ENCODE measurements at places on chromosomes 5 and 9.
A peak's percentile ranks its signal among the peaks of the same experiment; 100 is the strongest.

GRCh38 chr9:87569008-87569509 is 71.4 kb downstream of the DAPK1 start:
- DNase-seq = no peak

DNA sequence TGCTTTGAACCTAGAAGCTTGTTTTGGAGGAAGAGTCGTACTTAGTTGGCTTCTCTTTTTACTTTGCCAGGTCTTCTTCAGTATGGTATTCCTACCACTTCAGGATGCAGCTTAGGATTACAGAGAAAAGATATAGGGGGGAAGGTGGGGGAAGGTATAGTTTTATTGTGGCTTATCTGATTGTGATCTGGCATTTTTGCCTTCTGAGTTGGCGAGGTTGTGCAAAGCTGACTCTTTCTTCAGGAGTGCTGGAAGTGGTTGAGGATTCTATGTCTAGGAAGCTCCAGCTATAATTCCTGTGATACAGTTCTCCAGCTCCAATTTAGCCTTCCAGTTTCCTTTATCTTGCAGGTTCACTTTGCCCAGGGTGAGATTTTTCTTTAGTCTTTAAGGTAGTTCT is 7.0 kb downstream of the CDC42SE2 start:
- DNase-seq = no peak

GRCh38 chr9:98607152-98607551 is 101.6 kb downstream of the GABBR2 start:
- no peak for DNase-seq

DNA sequence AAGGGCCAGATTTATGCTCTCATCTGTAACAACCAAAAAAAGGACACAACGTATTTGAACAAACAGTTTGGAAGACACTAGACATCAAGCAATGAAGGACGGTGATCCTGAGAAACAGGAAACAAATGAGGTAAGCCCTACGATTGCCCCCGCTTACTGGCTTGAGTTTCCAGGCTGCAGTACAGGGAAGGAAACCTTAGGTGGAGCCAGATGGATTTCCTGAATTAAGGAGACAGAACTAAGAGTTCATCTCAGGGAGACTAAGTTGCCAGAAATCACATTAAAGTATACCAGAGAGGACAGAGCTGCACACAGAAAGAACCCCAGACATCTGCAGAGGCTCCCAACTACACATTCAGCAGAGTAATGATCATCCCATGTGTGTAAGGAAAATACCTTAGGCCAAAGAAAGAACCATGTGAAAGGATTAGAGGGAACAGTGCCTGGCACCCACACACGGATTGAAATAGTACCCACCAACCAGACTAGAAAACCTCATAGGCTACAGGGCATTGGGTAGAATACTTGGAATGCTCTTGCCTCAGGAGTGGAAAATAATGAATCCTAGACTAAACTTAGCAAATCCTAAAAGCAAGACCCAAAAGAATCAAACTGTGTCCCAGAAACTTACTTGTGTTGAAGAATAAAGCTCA is 99.3 kb upstream of the NIPBL start:
- no peak for DNase-seq

- DNase-seq = no peak
Observed at GRCh38 chr5:66223637-66224036, 79.5 kb downstream of the SREK1 start.

DNA sequence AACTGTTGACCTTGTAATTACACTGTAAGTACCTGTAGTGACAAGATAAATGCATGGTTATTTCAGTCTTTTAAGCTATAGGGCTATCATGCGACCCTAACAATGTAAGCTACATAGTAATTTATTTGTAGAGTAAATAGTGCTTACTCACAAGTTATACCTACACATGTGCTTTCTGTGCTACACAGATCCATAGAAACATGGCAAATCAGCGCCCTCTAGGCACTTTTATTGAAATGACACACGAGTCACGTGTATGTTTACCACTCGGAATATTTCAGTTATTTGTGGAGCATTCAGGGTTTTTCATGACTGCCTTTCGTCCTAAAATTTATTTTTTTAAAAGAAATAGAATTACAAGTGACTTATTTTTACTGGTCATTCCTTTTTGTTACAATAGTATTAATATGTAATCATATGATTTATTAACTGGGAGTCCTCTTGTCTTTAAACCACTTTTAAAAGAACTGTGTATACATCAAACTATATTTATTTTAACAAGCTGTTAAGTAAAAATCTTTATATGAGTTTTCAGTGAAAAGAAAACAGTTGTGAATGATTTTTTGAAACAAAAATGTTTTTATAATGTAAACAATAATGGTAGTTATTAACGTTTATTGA is 1242.3 kb upstream of the WWC1 start:
- DNase-seq = no peak

DNA sequence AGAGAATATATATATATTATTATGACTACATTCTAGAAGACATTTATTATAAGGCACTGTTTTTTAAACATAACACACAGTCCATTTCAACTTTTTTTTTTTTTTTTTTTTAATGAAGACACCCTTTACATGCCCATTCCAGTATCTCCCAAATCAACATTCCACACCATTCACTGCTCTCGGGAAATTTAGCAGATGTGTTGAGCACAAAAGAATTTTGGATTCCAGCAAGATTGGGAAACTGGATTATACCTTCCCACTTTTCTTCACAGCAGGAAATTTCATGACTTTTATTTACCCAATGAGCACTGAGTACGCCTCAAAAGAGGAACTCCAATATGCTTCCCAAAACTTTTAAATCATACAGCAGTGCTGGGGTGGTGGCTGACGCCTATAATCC is 333.6 kb upstream of the DAB2 start:
- DNase-seq = no peak

DNA sequence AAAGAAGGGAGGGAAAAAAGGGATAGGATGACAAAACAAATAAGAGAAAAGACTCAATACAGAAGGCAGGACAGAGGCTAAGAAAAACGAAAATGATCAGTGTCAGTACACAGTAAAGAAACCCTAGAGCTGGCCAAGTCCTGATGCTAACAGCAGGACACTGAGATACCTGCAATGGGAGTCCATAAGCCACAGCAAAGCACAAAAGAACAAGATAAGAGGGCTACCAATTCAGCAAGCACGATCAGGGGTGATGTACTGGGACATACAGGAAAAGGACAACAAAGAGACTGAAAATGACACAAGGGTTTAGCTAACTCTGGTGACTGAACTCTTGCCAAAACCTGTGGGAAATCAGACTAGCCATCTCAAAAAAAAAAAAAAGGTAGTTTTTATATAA is 1072.6 kb upstream of the COX7C start:
- no peak for DNase-seq

DNA sequence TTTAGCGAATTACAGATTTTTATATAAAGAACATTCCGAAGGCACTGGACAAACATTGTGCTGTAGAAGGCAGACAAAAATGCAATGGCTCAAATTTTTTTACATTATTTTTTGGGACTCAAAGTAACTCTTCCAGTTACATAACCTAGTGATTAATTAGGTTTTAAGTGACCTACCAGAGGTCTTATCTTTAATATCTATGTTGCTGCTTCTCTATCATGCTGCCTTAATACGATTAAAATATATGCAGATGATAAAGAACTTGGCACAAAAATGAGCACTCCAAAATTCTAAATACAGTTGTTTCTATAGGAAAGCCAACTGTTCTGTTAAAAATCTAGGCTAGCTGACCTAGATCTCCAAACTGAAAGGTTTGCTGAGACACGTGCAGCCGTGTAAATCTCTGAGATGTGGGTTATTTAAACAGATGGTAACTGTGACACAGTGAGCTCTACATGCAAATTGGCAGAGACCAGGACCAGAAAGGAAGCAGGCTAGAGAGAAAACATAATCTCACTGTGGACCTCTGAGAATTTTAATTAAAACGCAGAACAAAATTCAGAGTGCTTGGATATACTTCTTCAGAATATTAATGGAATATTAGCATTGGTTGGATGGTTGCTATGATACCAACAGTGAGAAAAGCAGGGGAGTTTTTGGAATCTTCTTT is 56.2 kb downstream of the CAMK4 start:
- no peak for DNase-seq

DNA sequence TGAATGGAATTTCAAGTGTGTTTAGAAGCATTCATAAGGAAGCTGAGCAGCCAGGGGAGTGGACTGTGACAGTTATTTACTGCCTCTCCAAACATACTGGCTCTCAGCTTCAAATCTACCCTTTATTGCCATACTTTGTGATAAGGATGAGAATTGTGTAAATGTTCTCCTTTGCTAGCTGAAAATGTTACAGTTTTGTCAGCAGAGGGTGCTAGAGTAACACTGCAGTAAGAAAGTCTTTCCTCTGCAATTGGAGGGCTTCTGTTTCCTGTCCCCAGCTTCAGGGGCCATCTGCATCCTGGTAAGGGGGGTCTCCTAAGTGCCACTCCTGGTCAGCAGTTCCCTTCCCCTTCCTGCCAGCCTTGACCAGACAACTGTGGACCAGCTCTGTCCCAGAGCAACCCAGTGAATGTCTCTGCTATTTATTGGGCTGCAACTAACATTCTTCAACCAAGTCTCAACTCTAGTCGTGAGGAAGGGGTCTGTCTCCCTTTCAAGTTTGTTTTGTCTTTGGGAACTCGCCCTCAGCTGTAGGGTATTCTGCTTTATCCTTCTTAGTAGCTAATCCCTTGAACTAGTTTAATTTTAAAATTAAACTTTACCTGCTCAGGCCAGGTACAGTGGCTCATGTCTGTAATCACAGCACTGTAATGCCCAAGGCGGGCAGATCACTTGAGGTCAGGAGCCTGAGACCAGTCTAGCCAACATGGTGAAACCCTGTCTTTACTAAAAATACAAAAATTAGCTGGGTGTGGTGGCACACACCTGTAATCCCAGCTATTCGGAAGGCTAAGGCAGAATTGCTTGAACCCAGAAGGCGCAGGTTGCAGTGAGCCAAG is 45.3 kb downstream of the RAPGEF6 start:
- DNase-seq = no peak

- no peak for DNase-seq
Observed at GRCh38 chr9:37955781-37956422, 52.0 kb upstream of the SLC25A51 start.

- DNase-seq = no peak
Observed at GRCh38 chr9:34059281-34059680, 10.6 kb upstream of the UBAP2 start.

DNA sequence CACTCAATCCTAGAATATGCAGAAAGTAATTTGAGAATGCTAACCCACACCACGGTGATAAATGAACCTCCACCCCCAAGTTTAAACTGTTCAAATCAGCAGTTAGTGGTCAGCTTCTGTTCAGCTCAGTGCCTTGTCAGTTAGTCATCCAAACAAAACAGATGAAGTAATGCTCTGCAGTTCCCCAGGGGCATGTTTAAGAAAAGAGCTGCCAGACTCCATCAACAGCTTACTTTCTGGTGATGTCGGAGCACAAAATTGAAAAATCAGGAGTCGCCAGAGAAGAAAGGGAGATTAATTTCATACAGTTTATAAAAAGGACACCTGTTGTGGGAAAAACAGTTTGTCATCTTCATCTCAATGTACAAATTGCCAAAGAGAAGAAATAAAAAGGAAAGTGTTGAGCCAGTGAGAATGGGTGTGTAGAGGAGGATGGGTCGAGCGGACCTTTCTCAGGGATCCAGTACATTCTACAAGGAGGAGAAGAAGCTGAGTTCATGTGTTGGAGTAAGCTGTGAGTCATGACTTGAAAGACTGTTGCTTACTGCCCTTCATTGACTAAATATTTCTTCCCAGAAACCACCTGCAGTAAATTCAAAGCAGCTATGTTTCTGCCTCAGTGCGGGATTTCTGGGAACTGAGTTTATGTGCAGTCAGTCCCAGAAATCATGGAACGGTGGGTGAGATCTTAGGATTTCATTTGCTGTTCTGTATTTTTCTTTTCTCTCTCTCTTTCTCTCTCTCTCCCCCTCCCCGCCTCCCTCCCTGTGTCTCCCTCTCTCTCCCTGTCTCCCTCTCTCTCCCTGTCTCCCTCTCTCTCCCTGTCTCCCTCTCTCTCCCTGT is 13.7 kb downstream of the TRIO start:
- DNase-seq = peak; percentile 34

GRCh38 chr5:111223101-111223786 is 940 bp upstream of the CAMK4 start:
- DNase-seq = no peak

DNA sequence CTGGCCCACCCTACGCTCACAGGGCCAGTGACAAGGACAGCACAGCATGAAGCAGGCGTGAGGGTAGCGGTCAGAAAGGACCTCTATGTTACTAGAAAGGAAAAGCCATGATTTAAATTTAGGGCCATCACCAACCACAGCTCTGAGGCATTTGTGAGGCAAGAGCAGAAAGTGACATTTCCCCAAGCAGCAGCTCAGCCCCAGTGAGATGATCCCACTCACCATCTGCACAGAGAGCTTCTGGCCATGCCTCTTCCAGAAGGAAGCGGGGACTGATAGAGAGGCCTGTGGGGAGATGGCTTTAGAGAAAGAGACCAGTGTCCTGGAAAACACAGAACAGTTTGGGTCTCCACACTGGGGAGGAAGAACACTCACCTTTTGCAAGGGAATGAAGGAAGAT is 413.9 kb downstream of the SPOCK1 start:
- no peak for DNase-seq

- no peak for DNase-seq
Observed at GRCh38 chr9:132074736-132075135, 4.9 kb downstream of the MED27 start.

- no peak for DNase-seq
Observed at GRCh38 chr5:93782978-93783377, 41.6 kb upstream of the POU5F2 start.

- no peak for DNase-seq
Observed at GRCh38 chr9:131668439-131669268, 71.2 kb downstream of the RAPGEF1 start.

DNA sequence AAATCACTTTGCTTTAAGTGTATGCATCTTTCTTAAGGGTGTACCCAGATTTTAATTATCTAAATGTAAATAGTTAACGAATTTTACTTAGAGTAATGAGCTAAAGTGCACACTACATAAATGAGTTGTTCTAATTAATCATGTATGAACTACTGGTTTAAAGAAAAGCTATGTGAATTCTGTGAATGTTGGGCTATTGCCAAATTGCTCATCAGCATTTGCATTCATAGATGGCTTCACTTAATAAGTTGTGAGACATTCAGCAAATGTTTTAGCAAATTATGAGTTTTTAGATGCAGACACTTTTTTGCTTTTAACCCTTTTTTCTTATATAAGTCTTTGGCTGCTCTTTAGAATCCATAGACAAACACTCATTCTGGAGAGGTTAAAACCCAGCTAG is 175.7 kb downstream of the PBX3 start:
- DNase-seq = no peak

Data from NCI-H1436 treated with DMSO at 0.1 percent for 48 hours (cell line).